ENCODE measurements at places on chromosomes 1 and 21. TPM values are rescaled to one million over a fixed set of nuclear protein-coding genes. Genes with fewer than 3 reads are reported as not detected.

GRIK1 gene
- total RNA-seq, result not detected

COL8A2 gene
- 12.5 TPM for total RNA-seq

CD48 gene
- total RNA-seq, result under 0.01 TPM

HIVEP3 gene
- total RNA-seq, result 1.8 TPM

TNFRSF4 gene
- not detected for total RNA-seq

C4BPB gene
- not detected for total RNA-seq

SPATA45 gene
- total RNA-seq, result not detected

MX2 gene
- total RNA-seq, result 0.87 TPM

KRTAP24-1 gene
- not detected for total RNA-seq

PRKAA2 gene
- total RNA-seq, result 5.1 TPM

PCAT6 gene
- total RNA-seq, result not detected

DHX9 gene
- total RNA-seq, result 260 TPM

HES3 gene
- total RNA-seq, result not detected

PDPN gene
- total RNA-seq, result 1.5 TPM

S100A8 gene
- not detected for total RNA-seq

CLCA1 gene
- under 0.01 TPM for total RNA-seq

PIGP gene
- 4.1 TPM for total RNA-seq

PKP1 gene
- total RNA-seq, result 0.55 TPM

OR2M7 gene
- not detected for total RNA-seq

PGLYRP3 gene
- total RNA-seq, result not detected

SERPINC1 gene
- total RNA-seq, result 0.12 TPM

SMIM1 gene
- total RNA-seq, result 0.55 TPM

MMEL1 gene
- total RNA-seq, result 0.22 TPM

CFHR4 gene
- total RNA-seq, result not detected

GPX7 gene
- 11.7 TPM for total RNA-seq

FCRLB gene
- 16.6 TPM for total RNA-seq

TM2D1 gene
- total RNA-seq, result 52.7 TPM

LENEP gene
- total RNA-seq, result not detected

SLC19A1 gene
- 5.2 TPM for total RNA-seq

FCGR3B gene
- total RNA-seq, result not detected

PCBP3 gene
- total RNA-seq, result 4.2 TPM

NBPF4 gene
- total RNA-seq, result not detected

TACSTD2 gene
- 0.11 TPM for total RNA-seq

AADACL4 gene
- total RNA-seq, result not detected

IGSF21 gene
- total RNA-seq, result not detected

FCRL6 gene
- total RNA-seq, result not detected

GRIK3 gene
- not detected for total RNA-seq

CAMK1G gene
- total RNA-seq, result 8.4 TPM

C1orf141 gene
- not detected for total RNA-seq

NR5A2 gene
- total RNA-seq, result not detected

C1orf116 gene
- total RNA-seq, result under 0.01 TPM

CFAP45 gene
- 1.1 TPM for total RNA-seq

PHC2 gene
- 84.2 TPM for total RNA-seq

Data from uterine smooth muscle cell (primary cell).